Head of caudate nucleus (tissue), 42 donors: ENCODE measurements at places on chromosomes 7 and 10.
A peak's percentile ranks its signal among the peaks of the same experiment; 100 is the strongest.

DNA sequence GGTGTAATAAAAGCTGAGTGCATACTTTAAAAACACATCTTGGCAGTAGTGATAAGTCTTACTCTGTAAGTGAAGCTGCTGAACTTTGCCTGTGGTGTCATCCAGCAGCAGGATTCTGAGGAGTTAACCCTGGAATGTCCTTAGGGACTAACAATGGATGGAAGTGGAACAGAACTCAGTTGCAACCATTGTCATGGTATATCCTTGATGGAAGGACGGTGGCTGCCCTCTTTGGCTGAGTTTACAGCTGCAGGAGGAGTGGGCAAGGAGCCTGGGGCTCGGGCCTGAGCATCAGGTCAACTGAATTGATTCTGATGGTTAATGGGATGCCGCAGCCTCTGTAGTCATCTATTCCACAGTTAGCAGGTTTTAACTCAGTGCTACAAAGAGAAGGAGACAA lies 56.2 kb downstream of the MRC1 start:
- DNase-seq: no peak

GRCh38 chr7:132557489-132558044 lies 18.7 kb downstream of the PLXNA4 start:
- no peak for DNase-seq

- DNase-seq: no peak
These were observed 179.5 kb upstream of the PHF14 start for GRCh38 chr7:10793995-10794775.

DNA sequence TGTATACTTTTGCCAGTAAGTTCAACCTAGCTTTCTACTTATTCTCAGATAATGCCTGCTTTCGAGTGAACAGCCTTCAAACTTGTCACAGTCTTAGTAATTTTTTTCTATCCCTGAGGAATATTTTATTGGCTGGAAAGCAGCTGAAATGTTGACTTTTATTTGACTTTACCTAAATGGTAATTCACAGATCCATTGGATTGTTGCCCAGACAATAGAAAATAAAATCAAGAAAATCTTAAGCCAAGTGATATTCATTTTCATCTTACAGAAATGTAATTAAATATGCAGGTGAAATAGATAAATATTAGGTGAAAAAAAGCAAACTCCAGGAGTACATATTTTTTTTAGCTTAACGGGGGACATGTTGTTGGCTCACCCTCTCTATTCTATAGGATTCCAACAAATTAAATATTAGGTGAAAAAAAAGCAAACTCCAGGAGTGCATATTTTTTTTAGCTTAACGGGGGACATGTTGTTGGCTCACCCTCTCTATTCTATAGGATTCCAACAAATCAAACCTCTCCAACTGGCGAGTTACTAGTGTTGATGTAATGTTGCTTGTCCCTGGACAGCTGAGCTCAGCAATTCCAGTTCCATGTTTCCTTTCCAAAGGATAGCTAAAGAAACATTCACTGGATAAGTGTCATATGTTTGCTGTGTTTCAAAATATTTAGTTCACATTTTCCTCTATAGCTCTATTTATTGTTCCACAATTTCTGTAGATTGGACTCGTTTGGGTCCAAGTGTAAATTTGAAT lies 4.2 kb downstream of the TMEM26 start:
- no peak for DNase-seq

- peak; percentile 83 for DNase-seq
These were observed 98.8 kb downstream of the CHST15 start for GRCh38 chr10:123994417-123995081.

DNA sequence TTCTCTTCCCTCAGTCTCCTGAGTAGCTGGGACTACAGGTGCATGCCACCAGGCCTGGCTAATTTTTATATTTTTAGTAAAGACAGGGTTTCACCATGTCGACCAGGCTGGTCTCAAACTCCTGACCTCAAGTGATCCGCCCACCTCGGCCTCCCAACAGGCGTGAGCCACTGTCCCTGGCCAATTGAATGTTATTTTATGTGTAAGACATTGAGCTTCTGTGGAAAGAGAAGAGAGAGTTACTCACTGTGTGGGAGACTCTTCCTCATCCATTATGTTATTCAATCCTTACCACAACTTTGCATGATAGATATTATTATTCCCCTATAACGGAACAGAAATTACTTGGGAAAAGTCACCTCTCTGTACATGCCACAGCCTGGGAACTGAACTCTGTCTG lies 32.6 kb upstream of the MXI1 start:
- no peak for DNase-seq

DNA sequence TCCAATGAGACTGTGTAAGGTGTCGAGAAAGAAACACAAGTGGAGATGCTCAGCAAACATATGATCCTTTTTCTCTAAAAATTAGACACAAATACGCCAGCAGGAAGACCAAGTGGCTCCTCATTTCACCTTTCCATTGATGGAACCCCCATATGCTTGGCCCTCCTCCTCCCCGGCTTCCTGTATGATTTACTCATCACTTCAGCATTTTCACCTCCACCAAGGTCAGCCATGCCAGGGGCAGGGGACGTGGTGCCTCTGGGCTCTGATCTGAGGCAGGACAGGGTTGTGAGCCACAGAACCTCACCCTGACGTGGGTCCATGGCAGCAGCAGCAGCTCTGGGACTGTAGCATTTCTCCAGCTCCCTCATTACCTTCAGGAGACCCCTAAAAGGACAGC lies 116.8 kb upstream of the PFKP start:
- no peak for DNase-seq

DNA sequence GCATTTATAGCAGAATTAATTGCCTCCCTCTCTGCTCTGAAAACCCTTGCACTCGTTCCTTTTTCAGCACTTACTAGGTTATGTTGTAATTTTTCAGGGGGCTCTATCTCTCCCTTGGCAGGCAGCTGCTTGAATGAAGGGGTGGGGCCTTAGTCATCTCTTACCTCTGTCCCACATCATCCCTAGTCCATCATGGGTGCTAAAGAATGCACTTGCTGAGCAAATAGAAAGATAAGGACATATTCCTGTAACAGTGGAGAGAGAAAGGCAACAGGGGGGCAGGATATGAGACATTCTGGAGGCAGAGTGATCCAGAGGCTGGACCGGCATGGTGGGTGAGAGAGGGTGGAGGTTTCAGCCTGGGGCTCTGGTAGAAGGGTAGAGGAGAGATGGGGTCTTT lies 60.0 kb downstream of the MINDY4 start:
- DNase-seq: no peak

- DNase-seq: no peak
These were observed 74.2 kb downstream of the DNAJB6 start for GRCh38 chr7:157410831-157411556.

- no peak for DNase-seq
These were observed 53.3 kb downstream of the DIP2C start for GRCh38 chr10:636016-636730.

DNA sequence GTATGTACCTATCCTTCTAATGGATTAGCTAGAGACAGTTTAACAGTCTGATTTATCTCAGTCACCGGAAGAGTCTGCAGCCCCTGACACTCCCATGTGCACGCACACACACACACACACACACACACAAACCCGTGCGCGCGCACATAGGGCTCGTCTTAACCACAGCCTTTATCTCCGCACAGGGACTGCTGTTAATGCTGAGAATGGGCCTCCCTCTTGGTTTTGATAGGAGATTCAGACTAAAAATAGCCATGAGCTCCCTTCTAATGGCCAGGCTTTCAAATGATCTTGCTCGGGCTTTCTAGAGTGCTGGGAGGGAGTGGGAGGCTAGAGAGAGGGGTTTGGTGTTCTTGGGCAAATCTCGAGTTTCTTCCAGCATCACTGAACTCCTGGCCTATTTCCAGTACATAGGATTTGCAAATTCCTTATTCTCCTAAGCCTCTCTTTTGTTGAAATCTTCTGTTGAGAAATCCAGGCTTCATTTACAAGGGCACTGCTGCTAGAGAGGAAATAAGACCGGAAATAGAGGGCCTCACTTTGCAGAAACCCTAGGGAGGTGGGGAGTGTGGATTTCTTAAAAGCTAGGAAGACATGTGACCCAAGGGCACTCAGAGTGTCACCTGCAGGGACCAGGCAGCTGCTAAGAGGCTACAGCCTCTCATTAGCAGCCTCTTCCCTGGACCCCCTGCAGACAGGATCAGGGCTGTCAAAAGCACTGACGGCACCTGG lies 2.4 kb downstream of the TMEM72 start:
- DNase-seq: no peak

DNA sequence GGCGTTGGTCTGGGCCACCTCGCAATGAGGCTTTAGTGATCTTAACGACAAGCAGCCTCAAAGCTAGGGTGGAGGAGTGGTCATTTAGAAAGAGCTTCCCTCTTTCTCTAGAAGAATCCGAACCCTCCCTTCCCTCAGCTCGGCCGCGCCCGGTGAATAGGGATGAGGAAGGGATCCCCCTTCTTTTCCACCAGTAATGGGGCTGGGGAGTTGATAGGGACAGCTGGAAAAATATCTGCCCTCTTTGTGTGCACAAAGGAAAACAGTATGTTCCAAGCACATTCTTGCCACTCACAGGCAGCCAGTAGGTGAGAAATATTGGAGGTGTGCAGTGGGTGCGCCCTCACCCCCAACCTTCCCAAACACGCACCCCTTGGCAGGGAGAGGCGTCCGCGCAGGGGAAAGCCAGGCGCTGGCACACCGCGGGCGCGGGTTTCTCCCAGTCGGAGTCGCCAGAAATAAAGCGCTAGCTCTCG lies 6.5 kb downstream of the DLX5 start:
- DNase-seq: no peak

GRCh38 chr7:152162287-152162686 lies 136.8 kb downstream of the GALNT11 start:
- DNase-seq: no peak
